Hair follicle dermal papilla cell (primary cell): ENCODE measurements at places on chromosomes 7 and 10. TPM values are rescaled to one million over a fixed set of nuclear protein-coding genes. Genes with fewer than 3 reads are reported as not detected.

Gene ZNF107
- total RNA-seq: 1.9 and 2.1 TPM in 2 replicates

Gene ELN
- total RNA-seq: 36.6 and 38.0 TPM in 2 replicates

Gene COPS6
- total RNA-seq: 32.3 and 42.3 TPM in 2 replicates

Gene SDK1
- 0.16 and 0.24 TPM in 2 replicates for total RNA-seq

Gene CRCP
- 37.3 and 39.5 TPM in 2 replicates for total RNA-seq

Gene PLEKHS1
- total RNA-seq: 0.16 and 0.24 TPM in 2 replicates

Gene SHTN1
- total RNA-seq: 3.3 and 4.4 TPM in 2 replicates

Gene FIS1
- 88.1 and 118 TPM in 2 replicates for total RNA-seq

Gene COL28A1
- total RNA-seq: under 0.01 and 0.32 TPM in 2 replicates

Gene EN2
- not detected in 2 replicates for total RNA-seq

Gene GNAT3
- not detected in 2 replicates for total RNA-seq

Gene TMEM140
- total RNA-seq: 3.1 and 4.7 TPM in 2 replicates

Gene WBP1L
- 106 and 113 TPM in 2 replicates for total RNA-seq

Gene FKBP6
- not detected in 2 replicates for total RNA-seq

Gene NODAL
- total RNA-seq: not detected in 2 replicates

Gene INHBA
- 67.7 and 78.7 TPM in 2 replicates for total RNA-seq

Gene GBX1
- total RNA-seq: not detected in 2 replicates

Gene SPDYE16
- total RNA-seq: 0.16 TPM in 1 of 2 replicates, not detected in the other

Gene AKR1D1
- total RNA-seq: not detected in 2 replicates

Gene NACAD
- total RNA-seq: 3.5 and 4.5 TPM in 2 replicates

Gene TLL2
- under 0.01 and 0.12 TPM in 2 replicates for total RNA-seq

Gene TET1
- 9.2 and 14.3 TPM in 2 replicates for total RNA-seq

Gene MYL10
- not detected in 2 replicates for total RNA-seq

Gene ELMO1
- total RNA-seq: 0.16 and 0.49 TPM in 2 replicates

Gene SPAM1
- not detected in 2 replicates for total RNA-seq

Gene RELN
- total RNA-seq: 0.16 and 0.24 TPM in 2 replicates

Gene CDHR3
- total RNA-seq: 34.1 and 45.3 TPM in 2 replicates

Gene ADGRA1
- total RNA-seq: not detected in 2 replicates

Gene PNLIPRP1
- not detected in 2 replicates for total RNA-seq

Gene DMBT1
- 0.12 and 0.16 TPM in 2 replicates for total RNA-seq

Gene ZNF853
- total RNA-seq: 0.24 and 0.32 TPM in 2 replicates

Gene DPP6
- not detected in 2 replicates for total RNA-seq

Gene SEM1
- total RNA-seq: 11.2 and 11.5 TPM in 2 replicates

Gene PCLO
- total RNA-seq: 0.12 and 0.32 TPM in 2 replicates

Gene ATXN7L1
- total RNA-seq: 13.0 and 13.4 TPM in 2 replicates

Gene NEBL
- not detected in 2 replicates for total RNA-seq

Gene AKR1C8
- total RNA-seq: not detected in 2 replicates

Gene CHST3
- 52.9 and 55.5 TPM in 2 replicates for total RNA-seq
